ENCODE measurements at places on chromosomes 2 and 18.

DNA sequence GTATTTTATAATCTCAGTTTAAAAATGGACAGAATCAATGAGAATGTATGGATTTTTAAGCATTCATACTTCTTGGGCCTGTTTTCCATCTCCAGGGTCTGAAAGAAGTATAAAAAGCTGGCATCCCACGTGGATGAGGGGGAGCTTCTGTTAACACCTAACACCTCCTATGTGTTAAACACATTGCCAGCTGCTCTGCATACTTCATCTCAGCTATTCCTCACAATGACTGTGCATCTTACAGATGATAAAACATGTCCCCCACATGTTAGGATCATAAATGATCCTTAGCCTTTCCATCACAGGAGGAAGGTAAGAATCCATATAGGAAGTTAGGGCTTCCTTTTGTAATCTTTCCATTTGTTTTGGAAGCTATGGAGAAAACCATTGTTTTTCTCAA is 239.1 kb downstream of the AGPS start:
- DNase-seq: no peak

- no peak for DNase-seq
Measured at GRCh38 chr2:218063486-218063885, 5.6 kb upstream of the RUFY4 start.

DNA sequence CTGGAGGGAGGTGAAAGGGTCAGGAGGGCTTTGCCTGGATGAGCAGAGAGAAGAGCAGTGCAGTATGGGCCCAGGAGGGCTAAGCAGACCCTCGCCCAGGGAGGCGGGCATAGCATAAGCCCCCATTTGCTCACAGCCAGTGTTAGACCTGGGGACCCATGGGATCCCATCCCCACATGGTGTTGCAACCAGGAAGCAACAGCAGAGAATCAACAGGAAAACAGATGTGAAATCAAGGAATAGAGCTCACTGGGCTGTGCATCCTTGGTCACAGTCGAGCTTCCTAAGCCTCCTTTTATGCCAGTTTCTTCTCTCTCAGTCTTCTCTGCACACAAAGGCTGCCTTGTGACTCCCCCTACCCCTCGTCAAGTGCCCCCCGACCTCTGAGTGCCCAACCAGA is 19.9 kb downstream of the ASB18 start:
- DNase-seq: no peak

DNA sequence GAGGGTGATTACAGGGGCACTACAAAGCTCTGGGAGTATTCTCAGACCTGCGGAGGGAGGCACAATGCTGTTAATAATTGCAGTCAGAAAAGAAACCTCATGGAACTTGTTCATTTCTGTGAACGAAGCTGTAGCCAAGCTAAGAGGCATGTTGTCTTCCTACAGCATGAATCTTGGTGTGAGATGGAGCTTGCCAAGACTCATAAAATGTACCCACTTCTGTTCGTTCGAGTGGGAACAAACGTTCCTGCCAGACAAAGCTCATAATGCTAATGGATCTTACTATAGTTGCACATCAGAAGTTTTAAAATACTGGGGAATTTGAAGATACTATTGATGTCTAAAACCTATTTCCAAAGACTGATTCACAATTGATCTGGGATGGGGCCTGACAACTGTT is 489.1 kb downstream of the ZEB2 start:
- no peak for DNase-seq

GRCh38 chr2:198916548-198917080 is 541.1 kb downstream of the SATB2 start:
- no peak for DNase-seq

GRCh38 chr18:32548688-32549087 is 78.0 kb upstream of the GAREM1 start:
- DNase-seq: no peak

- no peak for DNase-seq
Measured at GRCh38 chr18:21444465-21445212, 155.9 kb downstream of the ESCO1 start.

DNA sequence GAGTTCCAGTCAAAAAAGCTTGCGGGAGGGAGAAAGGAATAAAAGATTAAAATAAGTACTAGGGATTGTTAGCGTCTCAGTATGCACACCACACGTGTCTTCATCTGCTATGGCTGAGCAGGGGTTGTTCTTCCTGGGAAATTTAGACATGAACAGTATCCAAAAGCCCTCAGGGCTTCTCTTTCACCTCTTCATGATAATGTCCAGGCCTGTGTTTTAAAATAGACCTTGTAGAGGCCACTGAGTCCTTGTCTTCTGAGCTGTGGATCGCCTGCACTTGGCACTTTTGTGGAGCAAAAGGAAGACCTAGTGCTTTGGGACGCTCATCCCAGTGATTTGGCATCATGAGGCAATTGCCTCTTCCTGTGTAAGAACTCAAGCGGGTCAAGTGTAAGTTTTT is 52.4 kb downstream of the CFAP221 start:
- no peak for DNase-seq

DNA sequence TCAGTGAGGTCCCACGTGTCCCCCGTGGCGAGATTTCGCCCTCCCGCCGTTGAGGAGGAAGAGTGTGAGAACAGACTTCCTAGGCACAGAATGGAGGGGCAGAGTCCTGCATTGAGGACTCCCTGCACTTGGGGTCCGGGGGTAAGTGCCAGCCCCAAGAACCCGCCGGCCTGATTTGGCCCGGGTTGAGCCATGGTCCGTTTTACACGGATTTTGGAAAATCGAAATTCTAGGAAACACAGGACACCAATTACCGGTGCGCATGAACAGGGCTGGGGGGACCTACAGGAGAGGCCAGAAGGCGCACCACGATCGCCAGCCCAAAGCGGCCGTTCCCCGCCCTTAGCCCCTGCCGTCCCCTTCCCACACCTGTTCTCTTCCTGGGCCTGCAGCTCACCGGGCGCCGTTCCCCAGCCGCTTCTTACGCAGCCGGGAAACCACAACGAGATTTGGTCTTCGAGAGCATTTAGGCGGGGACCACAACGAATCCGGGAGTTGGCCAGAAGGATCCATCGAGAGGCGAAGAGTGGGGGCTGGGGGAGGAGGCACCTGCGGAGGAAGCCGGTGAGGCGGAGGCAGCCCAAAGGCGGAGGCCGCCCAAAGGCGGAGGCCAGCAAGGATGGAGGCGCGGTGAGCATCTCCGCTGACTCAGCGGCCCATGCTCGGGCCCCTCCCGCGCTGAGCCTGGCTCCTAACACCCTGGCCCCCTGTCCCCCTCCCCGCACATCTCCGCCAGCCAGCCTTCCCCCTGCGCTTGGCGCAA is 464 bp upstream of the TLX2 start:
- DNase-seq: no peak

DNA sequence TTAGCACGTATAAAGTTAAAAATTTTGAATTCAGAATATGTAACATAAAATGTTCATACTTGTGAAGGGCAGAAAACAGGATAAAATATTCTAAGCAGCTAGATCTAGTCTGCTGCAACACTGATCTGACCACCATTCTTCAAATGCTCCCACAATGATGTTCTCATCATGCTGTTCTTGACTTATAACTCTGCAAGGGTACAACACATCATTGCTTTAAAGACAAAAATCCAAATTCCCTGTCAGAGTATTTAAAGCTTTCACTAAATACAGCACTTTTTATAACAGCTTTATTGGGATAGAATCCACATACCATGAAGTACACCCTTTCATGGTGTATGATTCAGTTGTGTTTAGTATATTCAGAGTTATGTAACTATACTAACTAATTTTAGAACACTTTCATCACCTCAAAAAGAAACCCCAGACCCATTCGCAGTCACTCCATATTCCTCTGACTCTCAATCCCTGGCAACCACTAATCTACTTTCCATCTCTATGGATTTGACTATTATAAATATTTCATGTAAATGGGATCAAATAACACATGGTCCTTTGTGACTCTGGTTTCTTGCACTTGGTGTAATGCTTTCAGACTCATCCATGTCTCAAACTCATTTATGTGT is 56.4 kb downstream of the MAP4K3 start:
- DNase-seq: no peak

- DNase-seq: no peak
Measured at GRCh38 chr18:49931179-49931578, 117.8 kb upstream of the ACAA2 start.

GRCh38 chr2:31813016-31813415 is 197.8 kb downstream of the MEMO1 start:
- DNase-seq: no peak

- no peak for DNase-seq
Measured at GRCh38 chr2:10382354-10383061, 65.6 kb downstream of the ODC1 start.

DNA sequence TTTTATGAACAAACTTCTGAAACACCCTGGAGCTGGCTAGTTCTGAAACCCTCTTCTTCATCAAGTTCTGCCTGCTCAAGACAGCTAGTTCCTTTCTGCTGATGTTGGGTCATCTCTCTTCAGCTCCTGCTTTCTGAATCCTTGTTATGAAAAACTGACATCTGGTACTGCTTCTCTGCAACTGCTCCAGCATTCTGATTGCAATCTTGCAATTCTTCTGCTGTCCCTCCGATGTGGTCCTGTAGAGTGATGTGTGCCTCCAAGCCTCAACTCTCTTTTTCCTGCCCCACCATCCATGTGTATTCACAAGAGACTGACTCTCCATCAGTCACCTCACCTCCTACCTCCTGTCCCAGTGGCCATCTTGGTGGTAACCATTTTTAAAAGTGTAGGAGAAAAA is 21.8 kb downstream of the COL6A3 start:
- no peak for DNase-seq

GRCh38 chr2:41910126-41910525 is 137.7 kb upstream of the PKDCC start:
- DNase-seq: no peak

DNA sequence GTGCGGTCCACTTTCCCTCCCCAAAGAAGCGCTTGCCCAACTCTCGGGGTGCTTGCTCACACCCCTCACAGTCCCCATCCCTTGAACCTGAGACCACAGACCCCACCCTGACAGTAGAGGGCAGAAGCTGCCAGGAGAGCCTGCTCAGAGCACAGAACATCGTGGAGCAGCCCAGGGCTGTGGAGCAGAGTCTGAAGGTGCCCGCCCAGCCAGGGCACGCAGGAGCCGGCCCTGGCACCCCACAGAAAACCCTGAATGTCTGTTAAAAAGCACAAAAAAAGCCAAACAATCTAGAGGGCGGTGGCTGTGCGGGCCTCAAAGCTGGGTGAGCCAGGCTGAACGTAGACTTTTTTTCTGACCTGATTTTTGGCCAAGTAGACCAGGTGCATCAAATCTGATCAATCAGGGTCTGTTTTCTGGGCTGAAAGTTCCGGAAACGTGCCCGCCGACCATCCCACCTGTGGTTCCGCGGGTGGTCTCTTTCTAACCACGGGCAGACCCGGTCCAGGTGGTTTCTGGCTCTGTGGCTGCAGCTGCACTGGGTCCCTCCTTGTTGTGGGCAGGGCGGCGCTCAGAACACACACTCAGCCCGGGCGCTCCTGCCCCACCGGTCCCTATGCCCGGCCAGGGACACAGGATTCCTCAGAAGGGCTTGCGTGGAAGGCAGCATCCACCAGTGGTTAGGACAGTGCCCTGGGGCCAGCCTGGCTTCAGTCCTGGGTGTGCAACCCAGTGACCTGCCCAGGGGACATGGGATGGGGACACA is 66.3 kb downstream of the SLC66A2 start:
- no peak for DNase-seq

- no peak for DNase-seq
Measured at GRCh38 chr2:13819896-13820295, 812.6 kb upstream of the LRATD1 start.
